Hepatocyte (in vitro differentiated cells): ENCODE measurements at places on chromosomes 6 and 20. TPM values are rescaled to one million over a fixed set of nuclear protein-coding genes. Genes with fewer than 3 reads are reported as not detected.

Gene LIME1
- total RNA-seq, result 6.6 and 11.7 TPM in 2 replicates

Gene LRRC73
- total RNA-seq, result 0.28 TPM in 1 of 2 replicates, not detected in the other

Gene PNPLA1
- total RNA-seq, result 0.57 TPM in 1 of 2 replicates, not detected in the other

Gene IRAK1BP1
- total RNA-seq, result 4.3 and 4.7 TPM in 2 replicates

Gene APCDD1L
- 0.23 TPM in 1 of 2 replicates, not detected in the other for total RNA-seq

Gene GPLD1
- total RNA-seq, result 5.0 and 5.8 TPM in 2 replicates

Gene PGK2
- not detected in 2 replicates for total RNA-seq

Gene HLA-F
- 7.8 and 8.8 TPM in 2 replicates for total RNA-seq

Gene MDFI
- total RNA-seq, result 106 and 115 TPM in 2 replicates

Gene ANGPT4
- total RNA-seq, result not detected in 2 replicates

Gene C6orf163
- 1.3 and 2.5 TPM in 2 replicates for total RNA-seq

Gene SIGLEC1
- total RNA-seq, result 0.16 and 0.23 TPM in 2 replicates

Gene B3GALT4
- total RNA-seq, result 2.0 and 5.2 TPM in 2 replicates

Gene ADGRF4
- 7.5 and 9.2 TPM in 2 replicates for total RNA-seq

Gene CFAP206
- total RNA-seq, result 0.08 and 0.20 TPM in 2 replicates

Gene SYCP2
- 1.5 and 1.7 TPM in 2 replicates for total RNA-seq

Gene WFDC13
- total RNA-seq, result not detected in 2 replicates

Gene VARS2
- total RNA-seq, result 23.1 and 36.9 TPM in 2 replicates

Gene TFAP2D
- 0.23 TPM in 1 of 2 replicates, not detected in the other for total RNA-seq

Gene PRL
- total RNA-seq, result not detected in 2 replicates

Gene CTAGE9
- 0.20 and 0.80 TPM in 2 replicates for total RNA-seq

Gene RNF39
- 0.73 and 1.1 TPM in 2 replicates for total RNA-seq

Gene LCA5
- 4.5 and 5.6 TPM in 2 replicates for total RNA-seq

Gene GNAS-AS1
- 0.16 TPM in 1 of 2 replicates, not detected in the other for total RNA-seq

Gene CNBD2
- total RNA-seq, result 4.7 TPM in 2 replicates

Gene BMP6
- total RNA-seq, result 2.9 and 4.3 TPM in 2 replicates

Gene FUT9
- 0.87 and 1.0 TPM in 2 replicates for total RNA-seq

Gene TENT5A
- 87.4 and 101 TPM in 2 replicates for total RNA-seq

Gene CLDN20
- not detected in 2 replicates for total RNA-seq

Gene MOG
- not detected in 2 replicates for total RNA-seq

Gene NKAPL
- 0.17 TPM in 1 of 2 replicates, not detected in the other for total RNA-seq

Gene KIF6
- total RNA-seq, result 0.28 and 0.87 TPM in 2 replicates
